HCT116 (cell line): ENCODE measurements at places on chromosomes 12 and 14.
A peak's percentile ranks its signal among the peaks of the same experiment; 100 is the strongest.

- no peak for DNase-seq
These were observed 92.2 kb downstream of the GALNT9 start for GRCh38 chr12:132236930-132237771.

DNA sequence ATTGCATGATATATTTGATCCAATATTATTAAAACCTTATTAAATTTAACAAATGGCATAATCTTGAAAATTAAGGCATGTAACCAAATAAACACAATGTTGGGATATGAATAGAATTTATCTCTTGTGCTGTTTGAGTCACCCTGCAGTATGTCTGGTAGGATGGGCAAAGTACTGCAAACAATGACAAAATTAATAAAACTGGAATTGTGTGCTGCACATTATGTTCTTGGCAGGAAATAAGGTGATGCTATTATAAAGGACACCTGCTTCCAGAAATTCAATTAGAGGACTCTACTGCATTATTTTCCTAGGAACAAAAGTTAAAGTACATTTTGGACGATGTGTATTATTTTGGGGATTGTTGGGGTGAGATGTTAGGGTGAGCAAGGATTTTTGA is 132.7 kb downstream of the PPFIA2 start:
- DNase-seq: no peak

DNA sequence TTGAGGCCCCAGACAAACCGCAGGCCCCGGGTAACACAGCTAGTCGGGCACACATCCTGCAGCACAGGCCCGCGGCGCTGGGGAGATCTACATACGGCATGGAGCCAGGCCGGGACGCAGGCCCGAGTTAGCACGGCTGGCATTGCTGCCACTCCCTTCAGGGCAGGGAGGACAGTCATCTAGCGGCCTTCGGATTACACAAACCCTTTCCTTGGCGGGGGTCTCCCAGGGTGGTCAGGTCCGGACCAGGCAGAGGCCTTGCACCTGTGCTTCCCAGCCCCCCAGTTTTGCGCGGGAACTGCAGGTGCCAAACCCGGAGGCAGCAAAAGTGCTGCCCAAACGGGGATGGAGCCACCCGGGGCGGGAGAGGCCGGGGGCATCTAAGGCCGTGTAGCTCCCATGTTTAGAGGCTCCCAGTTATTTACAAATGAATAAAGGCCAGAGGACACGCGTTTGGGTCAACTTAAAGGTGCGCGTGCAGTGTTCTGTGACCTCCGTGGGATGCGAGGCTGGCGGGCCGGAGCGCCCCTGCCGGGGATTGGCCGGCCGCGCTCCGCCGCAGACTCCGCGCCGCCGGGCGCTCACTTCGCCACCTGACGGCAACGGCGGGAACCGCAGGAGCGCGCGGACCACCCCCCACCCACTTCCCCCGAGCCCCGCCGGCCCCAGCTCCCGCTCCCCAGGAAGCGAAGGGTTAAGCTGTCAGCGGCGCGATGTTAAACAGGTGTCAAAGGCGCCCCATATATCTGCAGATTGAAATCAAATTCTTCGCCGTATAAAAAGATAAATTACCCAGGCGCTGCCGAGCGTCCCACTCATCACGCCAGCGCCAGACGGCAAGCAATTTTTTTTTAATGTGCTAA is 18.1 kb downstream of the VSX2 start:
- no peak for DNase-seq

- DNase-seq: no peak
These were observed 17.5 kb downstream of the TMEM106C start for GRCh38 chr12:47980779-47981495.

GRCh38 chr12:97960741-97961608 is 498.4 kb downstream of the RMST start:
- DNase-seq: peak; percentile 8

GRCh38 chr12:107014055-107014454 is 27.1 kb upstream of the MTERF2 start:
- DNase-seq: peak; percentile 56

DNA sequence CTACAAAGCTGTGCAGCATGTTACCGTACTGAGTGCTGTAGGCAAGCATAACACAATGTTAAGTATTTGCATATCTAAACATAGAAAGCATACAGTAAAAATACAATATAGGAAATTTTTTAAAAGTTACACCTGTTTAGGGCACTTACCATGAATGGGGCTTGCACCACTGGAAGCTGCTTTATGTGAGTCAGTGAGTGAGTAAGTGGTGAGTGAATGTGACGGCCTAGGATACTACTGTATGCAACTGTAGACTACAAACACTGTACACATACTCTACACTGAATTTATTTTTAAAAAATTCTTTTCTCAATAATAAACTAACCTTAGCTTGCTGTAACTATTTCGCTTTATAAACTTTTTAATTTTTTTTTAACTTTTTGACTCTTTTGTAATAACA is 82.1 kb upstream of the FSCB start:
- no peak for DNase-seq
